ENCODE measurements at places on chromosomes 2 and 18.

GRCh38 chr2:96153991-96154431 is 8.8 kb upstream of the DUSP2 start:
- DNase-seq, result no peak

GRCh38 chr2:28717339-28717758 is 34.3 kb upstream of the PPP1CB start:
- DNase-seq, result peak; percentile 86

DNA sequence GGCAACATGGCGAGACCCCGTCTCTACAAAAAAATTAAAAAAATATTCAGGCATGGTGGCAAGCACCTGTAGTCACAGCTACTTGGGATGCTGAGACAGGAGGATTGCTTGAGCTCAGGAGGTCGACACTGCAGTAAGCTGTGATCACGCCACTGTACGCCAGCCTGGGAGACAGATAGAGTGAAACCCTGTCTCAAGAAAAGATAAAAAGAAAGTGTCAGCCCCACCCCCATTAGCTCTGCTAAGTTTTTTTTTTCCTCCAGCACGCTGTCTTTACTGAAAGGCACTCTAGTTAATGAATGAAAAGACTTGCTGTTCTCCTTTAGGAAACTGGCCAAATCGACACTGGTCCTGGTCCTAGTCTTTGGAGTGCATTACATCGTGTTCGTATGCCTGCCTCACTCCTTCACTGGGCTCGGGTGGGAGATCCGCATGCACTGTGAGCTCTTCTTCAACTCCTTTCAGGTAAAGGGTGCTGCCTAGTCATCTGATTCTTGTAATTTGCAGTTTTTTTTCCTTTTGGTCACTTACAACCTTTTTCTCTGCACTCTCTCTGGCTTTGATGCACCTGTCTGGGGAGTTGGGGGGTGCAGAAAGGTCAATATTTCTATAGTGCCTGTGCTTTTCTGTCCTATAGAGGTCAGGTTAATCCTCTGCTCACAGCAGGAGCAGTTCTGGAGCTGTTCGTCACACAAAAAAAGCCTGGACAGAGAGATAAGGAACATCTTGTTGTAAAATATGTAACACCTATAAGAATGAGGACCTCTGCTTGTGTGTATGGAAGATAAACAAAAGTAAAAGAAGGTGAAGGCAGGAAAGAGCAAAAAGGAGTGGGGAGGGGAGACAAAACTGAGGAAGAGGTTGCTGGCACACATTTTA is 82.3 kb downstream of the PTH2R start:
- no peak for DNase-seq

- peak; percentile 12 for DNase-seq
Observed at GRCh38 chr2:182015334-182016109, 29.9 kb downstream of the PPP1R1C start.

DNA sequence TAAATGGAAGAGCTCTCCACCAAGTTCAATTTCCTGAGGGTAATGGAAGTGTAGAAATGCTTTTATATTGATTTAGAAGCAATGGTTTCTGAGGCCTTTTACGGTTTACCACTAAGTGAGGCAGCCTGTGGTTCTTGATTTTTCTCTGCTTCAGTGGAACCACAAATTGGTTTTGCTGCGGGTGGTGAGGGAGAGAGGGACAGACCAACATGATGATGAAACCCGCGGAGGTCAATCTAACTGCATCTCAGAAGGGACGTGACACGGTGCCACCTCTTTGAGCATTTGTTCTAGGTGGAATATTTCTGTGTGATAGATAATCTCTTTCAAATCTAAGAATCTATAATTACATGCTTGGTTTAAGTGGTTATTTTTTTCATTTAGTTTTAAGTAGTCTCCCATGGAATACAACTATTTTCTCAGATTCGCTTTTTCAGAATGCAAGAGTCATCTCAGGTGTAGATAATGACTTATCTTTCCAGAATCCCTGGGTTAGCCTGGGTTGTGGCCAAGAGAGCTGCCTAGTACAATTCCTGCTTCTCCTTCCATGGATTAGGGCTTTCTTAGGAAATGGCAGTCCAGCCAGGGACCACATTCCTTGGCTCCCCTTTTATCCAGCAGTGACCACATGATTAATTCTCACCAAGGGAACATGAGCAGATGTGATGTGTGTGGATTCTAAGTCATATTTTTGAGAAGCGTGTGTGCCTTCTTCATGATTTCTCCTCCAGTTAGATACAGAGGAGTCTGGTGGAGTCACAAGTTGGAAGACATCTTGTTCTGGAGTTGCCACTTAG is 52.5 kb downstream of the KCNE4 start:
- DNase-seq, result peak; percentile 37

DNA sequence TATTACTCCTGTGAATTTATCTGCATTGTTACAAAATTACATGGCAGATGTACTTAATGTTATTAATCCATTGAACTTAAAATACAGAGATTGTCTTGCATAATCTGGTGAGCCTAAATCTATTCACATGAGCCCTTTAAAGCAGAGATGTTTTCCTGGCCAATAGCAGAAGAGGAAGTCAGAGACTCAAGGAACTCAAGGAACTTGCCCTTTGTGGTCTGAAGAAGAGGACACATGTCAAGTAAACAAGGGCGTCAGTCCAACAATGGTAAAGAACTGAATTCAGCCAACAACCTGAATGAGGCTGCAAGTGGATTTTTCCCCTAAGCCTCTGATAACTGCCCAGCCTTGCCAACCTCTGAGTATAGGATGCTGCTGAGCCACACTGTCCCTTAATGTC is 356.3 kb upstream of the PKDCC start:
- no peak for DNase-seq

DNA sequence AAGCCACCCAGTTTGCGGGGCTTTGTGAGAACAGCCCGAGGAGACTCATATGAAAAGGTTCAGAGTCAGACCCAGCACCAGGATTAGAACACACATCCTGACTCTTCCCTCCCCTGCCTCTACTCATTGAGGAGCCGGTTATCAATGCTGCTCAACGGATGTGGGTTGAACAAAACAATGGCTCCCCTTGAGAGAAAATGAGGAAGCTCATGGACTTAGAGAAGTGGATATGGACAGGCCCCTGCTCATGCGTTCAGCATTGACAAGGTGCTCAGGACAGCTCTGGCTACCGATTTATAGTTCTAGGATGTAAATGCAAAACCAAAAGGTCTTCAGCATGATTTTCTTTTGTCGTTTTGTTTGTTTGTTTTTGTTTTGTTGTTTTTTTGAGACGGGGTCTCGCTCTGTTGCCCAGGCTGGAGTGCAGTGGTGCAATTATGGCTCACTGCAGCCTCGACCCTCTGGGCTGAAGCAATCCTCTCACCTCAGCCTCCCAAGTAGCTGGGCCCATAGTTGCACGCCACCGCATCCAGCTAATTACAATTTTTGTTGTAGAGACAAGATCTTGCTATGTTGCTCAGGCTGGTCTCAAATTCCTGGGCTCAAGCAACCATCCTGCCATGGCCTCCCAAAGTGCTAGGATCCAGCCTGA is 32.0 kb upstream of the AGAP1 start:
- DNase-seq, result no peak

DNA sequence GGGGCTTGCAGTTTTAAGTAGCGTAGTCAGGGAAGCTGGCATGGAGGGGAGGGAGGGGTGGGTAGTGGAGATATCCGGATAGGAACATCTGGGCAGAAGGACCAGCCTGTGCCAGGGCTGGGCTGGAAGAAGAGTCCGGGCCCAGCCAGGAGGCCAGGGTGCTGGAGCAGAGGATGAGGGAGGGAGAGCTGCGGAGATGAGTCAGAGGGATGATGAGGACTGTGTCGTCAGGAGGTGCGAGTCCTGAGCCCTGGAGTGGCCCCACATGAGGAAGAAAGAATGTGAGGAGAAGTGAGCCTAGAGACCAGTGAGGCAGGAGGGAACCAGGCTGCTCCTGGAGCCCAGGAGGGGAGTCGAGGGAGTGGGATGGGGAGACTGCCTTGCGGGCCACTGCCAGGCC is 82.4 kb downstream of the CTIF start:
- DNase-seq, result peak; percentile 90

GRCh38 chr2:3282056-3282998 is 95.3 kb downstream of the EIPR1 start:
- DNase-seq, result peak; percentile 7

- no peak for DNase-seq
Observed at GRCh38 chr2:121611730-121612705, 37.2 kb downstream of the CLASP1 start.

GRCh38 chr2:65605743-65606058 is 173.3 kb upstream of the SPRED2 start:
- no peak for DNase-seq

DNA sequence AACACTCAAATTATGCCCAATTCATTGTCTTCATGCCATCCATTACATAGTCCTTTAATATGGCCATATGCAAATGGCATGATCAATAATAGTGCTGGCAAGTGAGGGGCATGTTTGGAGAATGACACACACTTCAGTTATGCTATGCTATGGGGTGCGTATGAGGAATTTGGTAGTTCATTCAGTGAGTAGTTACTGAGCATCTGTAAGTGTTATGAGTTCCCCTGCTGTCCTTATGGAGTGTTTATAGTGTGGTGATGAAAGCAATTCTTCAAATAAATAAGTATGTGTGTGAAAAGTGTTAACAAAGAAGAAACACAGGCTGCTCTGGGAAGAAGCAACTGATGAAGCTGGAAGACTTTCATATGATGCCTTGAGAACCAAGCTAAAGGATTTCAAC is 383.7 kb upstream of the SLC14A2 start:
- peak; percentile 81 for DNase-seq

GRCh38 chr2:6972067-6972710 is 55.0 kb downstream of the RNF144A start:
- DNase-seq, result no peak

DNA sequence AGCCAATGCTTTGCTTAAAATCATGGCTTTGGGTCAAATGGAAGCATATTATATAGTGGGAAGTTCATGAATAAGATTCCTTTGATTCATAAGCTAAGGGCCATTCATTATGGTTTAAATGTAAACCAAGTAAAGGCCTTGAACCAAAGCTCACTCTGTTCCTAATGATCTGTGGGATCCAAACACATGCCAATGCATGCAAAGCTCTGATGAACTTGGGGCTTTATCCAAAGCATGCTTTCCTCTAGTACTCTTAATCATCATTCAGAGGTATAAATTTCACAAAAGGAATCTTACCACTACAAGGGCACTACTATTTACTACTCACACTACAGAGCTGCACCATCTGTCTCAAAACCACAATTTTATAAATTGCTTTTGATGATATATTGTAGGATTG is 102.8 kb upstream of the RBMS1 start:
- DNase-seq, result peak; percentile 41

- DNase-seq, result no peak
Observed at GRCh38 chr2:48199070-48199469, 292.8 kb upstream of the FBXO11 start.

DNA sequence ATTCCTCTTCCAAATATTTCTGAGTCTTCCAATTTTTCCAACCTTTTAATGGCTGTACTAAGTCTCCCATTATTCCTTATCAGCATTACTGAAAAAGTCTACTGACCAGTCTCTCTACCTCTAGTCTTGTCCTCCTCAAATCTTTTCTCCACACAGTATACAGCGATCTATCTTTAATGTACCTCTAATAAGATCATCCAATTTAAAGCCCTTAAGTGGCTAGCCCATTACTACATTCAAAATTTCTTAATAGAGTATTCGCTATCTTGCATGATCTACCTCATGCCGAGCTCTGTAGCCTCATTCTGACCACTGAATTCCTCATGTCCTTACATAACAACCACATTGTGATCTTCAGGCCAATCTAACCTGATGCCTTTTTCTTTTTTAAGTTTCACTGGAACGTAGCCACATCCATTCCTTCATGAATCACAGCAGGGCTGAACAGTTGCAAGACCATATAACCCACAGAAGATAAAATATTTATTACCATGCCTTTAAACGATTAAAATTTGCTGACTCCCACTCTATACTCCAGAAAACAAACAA is 57.9 kb downstream of the SLC66A3 start:
- DNase-seq, result peak; percentile 64

- DNase-seq, result no peak
Observed at GRCh38 chr2:147214914-147215313, 629.9 kb upstream of the ACVR2A start.

- no peak for DNase-seq
Observed at GRCh38 chr2:118954297-118955060, 12.5 kb downstream of the MARCO start.

DNA sequence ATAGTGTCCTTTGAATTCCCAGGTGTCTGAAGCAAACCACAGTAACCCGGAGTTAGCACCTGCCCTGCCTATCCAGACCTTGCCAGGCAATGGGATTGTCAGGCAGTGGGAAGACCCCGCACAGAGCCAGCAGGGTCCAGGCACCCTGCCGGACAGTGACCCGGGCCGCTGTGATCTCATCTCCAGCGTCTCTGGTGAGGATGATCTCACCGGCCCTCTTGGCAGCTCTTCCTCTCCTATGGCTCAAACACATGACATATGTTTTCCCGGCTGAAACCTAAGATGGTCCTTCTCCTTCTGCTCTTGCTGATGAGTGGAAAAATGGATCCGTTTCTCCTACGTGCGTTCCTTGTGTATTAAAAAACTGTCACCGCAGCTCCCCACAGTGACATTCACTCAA is 75.1 kb downstream of the ACOXL start:
- DNase-seq, result no peak

DNA sequence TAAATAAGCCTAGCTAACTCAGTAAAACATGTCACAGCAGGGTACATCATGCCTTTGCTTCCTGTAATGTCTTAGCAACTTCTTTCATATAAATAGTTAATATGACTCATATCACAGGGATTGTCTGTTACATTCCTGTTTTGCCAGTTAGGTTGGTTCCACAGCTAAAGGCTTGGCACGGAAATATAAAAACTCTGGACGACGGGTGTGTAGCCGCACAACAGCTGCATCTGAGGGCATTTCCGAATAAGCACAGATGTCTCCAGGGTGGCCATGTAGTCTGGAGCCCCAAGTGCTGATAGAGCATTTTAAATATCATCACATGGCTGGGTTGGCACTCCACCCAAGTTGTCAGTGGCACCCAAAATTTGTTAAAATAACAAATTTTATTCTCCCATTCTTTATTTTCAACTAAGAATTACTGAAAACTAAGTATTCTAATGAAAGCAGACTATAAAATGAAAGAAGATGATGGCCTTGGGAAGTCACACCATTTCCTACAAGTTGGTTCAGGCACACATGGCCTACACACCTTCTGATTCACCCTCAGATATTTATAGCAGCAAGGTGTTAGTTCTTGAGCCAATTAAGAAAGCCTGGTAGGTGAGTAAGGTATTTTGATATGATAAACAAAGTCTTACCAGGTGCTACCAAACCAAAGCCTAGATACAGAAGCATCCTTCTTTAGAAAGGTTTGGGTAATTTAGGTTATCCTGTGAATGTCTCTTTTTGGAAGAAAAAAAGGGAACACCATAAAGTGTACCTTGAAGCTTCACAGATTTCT is 61.8 kb upstream of the STK17B start:
- DNase-seq, result peak; percentile 72

Data from fibroblast of skin of right biceps (primary cell).